Cerebellar nuclear complex (tissue), 1 donor: ENCODE measurements at places on chromosomes 16 and 17.

DNA sequence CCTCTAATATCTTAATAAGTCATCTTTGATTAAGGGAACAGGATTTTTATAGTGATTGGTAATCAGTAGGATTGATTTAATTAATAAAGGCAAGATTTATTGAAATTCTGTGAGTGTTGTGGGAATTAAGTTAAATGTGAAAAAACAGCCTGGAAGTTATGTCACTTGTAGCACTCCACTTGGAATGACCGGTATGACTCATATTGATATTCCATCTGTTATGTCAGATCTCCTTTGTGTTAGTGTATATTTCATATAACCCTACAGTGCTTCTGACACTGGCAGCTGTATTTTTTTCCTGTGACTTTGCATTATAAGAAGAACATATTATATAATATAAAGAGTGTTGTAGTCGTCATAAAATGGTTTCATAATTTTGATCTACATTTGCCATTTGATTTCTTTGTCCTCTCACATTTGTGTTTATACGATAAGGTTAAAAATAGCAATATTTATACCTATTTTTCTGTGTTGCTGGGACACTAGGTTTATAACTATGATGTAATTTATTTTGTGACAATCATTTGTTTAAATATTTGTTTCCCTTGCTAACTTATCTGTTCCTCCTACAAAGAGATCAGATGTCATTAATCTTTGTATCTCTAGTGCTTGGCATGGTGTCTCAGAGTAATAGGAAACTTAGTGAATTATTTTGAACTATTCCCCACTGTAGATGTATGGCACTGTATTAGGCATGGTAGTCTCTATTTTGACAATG lies 249.0 kb downstream of the BCAS3 start:
- DNase-seq = no peak

GRCh38 chr16:8751481-8752311 lies 45.7 kb downstream of the TMEM186 start:
- DNase-seq = no peak

GRCh38 chr17:42459801-42460281 lies 1.2 kb downstream of the ATP6V0A1 start:
- DNase-seq = no peak

- DNase-seq = no peak
Observed at GRCh38 chr16:84614073-84614459, 3.8 kb downstream of the COTL1 start.

- DNase-seq = no peak
Observed at GRCh38 chr17:7144213-7144612, 29.6 kb upstream of the ASGR2 start.

GRCh38 chr17:33016920-33017319 lies 25.3 kb downstream of the SPACA3 start:
- no peak for DNase-seq

- DNase-seq = no peak
Observed at GRCh38 chr16:72444696-72445095, 272.7 kb upstream of the PMFBP1 start.

DNA sequence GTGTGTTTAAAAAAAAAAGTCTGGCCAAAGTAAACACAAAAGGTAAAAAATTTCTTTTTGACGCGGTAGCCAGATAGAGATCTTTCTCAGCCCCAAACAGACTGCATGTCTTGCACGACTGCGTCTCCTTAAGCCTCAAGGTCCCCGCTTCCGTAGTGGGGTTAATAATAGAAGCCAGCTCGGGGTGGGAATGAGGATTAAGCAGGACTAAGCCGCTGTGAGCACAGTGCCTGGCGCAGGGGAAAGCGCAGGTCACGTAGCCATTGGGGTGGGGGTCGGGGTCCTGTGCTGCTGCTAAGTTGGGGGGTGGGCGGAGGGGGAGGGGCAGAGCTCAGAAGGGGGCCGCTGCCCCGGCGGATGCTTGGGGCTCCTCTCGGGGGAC lies 521 bp downstream of the GGA2 start:
- DNase-seq = no peak

DNA sequence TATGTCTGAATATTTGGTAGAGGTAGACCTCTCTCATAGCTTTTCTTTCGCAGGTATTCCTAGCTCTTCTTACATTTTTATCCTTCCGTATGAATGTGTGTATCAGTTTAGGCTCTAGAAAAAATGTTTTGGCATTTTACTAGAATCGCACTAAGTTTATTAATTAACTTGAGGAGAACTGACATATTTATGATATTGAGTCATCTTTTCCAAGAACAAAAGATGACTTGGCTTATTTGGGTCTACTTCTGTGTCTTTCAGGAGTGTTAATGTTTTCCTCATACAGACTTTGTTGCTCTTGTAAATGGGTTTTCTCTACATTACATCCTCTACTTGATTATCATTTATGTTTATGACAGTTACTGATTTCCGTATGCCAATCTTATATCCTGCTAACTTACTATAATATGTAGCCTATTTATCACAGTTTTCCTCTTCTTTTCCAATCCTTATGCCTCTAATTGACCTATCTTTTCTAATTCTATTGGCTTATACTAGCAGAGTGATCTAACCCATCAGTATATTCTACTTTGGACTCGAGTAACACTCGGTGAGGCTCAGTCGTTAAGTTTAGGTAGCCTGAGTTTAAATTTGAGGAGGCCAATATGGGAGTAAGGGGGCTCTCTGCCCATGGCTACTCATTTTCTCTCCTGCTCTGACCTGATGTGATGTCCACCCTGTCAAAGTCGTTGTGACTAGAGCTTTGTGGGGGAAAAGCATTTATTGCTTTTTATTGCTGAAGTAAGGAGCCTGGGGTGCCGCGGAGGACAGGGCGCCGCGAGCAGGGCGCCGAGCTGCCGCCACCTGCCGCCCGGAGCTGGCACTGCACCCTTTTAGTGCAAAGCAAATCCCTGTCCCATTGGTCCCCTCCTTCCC lies 20.0 kb downstream of the ST6GALNAC1 start:
- DNase-seq = no peak

GRCh38 chr16:48041981-48042421 lies 113.8 kb downstream of the ABCC12 start:
- DNase-seq = no peak

DNA sequence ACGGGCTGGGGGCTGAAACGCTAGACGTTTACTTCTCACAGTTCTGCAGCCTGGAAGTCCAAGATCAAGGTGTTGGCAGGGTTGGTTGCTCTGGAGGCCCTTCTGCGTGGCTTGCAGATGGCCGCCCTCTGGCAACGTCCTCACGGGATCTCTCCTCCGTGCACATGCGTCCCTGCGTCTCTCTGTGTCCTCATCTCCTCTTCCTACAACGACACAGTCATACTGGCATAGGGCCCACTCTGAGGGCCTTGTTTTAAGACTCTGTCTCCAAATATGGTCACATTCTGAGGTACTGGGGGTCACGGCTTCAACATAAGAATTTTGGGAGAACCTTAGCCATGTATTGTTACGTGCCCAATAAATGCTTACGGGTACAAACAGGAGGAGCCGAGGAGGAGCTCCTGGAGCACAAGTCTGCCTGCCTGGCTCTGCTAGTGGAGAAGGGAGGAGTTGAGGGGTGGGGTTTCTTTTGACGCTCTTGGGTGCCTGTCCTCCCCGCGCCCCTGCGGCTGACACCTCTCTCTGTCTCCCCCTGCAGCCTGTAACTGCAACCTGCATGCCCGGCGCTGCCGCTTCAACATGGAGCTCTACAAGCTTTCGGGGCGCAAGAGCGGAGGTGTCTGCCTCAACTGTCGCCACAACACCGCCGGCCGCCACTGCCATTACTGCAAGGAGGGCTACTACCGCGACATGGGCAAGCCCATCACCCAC lies 141.1 kb downstream of the NTN1 start:
- no peak for DNase-seq
